Right lung (tissue), 10 donors: ENCODE measurements at places on chromosomes 4 and X. TPM values are rescaled to one million over a fixed set of nuclear protein-coding genes. Genes with fewer than 3 reads are reported as not detected.

- DNase-seq, result no peak
These were observed 163.5 kb downstream of the PWWP3B start for GRCh38 chrX:106331606-106332005.

DNA sequence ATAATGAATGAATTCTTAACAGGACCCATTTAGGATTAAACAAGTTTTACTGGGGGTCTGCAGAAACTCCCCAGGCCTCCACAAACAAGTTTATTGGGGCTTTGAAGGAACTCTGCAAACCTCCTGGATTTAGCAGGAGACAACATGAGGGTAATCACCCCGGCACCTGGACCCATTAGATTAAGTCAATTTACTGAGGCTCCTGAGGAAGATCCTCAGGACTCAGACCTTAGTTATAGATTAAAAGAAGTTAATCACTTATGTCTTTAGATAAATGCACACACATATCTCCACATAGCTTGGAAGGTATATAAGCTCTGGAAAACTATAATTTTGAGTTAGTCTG is 29.4 kb downstream of the XG start:
- DNase-seq, result no peak

DNA sequence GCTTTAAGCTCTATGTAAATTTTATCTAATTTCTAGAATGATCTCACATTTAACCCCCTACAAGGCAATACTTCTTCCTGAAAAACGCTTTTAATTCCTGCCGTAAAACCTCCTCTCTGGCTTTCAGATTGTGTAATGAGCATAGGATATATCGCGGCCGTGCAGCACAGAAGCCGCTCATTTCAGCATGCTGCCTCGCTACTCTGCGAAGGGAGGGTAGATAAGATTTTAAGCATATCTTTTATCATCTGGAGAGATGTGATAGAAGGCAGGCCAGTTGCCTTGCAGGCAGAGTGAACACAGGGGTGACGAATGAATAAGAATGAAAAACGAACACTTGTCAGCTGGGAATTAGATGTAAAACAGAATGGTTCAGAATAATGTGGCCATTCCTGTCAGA is 265.5 kb downstream of the UNC5C start:
- no peak for DNase-seq

DNA sequence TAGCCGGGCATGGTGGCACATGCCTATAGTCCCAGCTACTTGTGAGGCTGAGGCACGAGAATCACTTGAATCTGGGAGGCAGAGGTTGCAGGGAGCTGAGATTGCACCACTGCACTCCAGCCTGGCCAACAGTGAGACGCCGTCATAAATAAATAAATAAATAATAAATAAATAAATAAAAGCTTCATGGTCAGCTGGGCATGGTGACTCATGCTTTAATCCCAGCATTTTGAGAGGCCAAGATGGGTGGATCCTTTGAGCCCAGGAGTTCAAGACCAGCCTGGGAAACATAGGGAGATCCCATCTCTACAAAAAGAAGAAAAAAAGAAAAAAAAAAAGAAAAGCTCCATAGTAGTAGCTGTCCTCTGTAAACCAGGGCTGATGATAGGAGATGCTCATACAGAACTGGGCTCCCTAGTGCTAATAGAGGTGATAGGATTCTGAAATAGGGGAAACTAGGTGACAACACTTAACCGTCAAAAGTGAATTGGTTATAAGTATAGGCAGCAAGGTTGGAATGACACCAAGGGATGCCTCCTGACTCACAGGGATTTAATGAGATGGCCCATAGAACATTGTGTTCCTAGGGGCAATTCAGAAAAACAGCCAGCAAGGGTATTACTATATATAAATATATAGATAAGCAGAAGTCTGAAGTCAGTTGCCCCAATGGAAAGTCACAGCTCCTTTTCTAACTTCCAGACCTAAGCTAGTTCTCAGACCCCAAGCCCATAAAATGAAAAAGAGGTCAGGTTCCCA is 41.8 kb upstream of the ARHGEF6 start:
- no peak for DNase-seq

DNA sequence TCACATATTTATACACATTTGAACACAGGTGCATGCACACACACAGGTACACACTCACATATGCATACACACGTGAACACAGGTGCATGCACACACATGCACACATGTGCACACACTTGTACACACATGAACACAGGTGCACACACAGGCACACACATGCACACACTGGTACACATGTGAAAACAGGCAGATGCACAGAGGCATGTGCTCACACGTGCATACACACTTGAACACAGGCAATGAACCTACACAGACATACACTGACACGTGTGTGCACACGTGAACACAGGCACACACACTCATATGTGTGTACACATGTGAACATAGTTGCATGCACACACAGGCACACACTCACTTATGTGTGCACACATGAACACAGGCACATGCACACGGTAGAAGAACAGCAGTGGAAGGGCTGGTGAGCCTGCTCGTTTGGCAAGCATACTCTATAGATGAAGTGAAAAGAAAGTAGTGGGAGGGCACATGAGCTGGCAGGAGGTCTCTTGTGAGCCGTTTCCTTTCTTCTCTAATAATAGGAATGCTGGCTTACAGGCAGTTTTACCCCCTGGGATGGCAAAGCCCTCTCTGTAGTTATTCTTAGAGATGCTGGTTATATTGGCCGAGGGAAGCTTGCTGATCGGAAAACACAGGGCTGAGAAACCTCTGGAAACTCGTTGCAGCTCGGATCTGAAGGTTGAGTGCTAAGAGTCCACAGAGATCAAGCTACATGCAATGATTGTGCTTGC is 279.6 kb upstream of the CLNK start:
- no peak for DNase-seq

DNA sequence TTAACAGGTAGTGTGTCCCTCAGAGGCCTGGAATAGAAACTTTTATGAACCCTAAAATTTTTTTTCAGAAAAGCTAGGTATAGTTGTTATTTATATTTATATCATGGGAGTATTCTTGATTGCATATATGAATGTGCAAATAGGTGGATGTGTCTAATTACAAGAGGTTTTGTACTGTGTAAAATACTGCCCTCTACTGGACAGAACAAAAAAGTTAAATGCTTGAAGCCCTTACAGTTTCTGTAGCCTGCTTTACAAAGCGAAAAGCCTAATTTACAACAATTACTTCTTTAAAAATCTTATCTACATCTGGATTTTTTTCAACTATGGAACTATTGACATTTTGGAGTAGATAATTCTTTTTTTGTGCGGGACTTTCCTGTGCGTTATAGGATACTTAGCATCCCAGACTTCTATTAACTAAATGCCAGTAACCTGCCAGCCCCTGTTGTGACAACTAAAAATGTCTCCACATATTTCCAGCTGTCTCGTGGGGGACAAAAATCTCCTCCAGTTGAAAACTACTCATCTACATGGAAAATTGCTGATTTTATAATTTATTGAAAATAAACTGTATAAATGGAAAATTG is 35.1 kb downstream of the ENPEP start:
- DNase-seq, result no peak

DNA sequence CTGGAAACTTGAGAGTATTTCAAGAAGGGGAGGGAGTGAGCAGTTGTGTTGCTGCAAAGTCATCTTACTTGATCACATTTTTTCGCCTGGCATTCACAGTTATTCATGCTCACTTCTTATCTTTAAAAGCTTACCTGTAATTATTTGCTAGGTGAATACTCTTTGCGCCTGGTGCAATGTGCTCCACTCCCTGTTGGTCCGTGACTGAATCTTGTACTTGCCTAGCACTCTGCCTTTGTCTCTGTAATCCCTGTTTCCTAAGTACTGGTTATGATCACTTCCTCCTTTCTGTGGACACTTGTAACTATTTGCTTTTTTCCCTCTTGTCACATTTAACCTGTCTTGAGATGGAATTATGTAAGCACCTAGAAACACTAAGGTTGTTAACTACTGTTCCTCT is 5.8 kb downstream of the BMP2K start:
- DNase-seq, result no peak

- no peak for DNase-seq
These were observed 24.4 kb downstream of the MFAP3L start for GRCh38 chr4:170001745-170002267.

Gene MAGEC1
- not detected for polyA plus RNA-seq

DNA sequence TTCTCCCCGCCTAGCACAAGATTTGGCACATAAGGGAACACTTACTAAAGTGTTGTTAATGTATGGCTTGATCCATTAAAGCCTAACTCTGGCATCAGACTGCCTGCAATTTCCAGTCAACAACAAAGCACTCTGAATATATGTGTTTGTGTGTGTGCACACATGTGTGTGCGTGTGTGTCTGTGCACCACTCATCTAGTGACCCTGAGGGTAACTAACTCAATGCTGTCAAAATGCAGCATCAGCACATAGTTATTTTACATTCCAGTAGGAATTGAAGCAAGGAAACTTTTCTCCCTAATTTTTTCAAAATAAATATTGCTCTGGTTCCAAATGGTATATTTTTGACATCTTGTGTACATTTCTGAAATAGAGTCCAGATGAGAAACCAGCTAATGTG is 94.4 kb downstream of the SHROOM4 start:
- DNase-seq, result no peak

Gene MAML3
- polyA plus RNA-seq, result 13.3 TPM
